Stimulated activated CD8-positive, alpha-beta memory T cell treated with anti-CD3 and anti-CD28 coated beads, Interleukin-2, amount 100 ng/mL, for 1 hour (primary cell): ENCODE measurements at places on chromosomes 3 and 15.

DNA sequence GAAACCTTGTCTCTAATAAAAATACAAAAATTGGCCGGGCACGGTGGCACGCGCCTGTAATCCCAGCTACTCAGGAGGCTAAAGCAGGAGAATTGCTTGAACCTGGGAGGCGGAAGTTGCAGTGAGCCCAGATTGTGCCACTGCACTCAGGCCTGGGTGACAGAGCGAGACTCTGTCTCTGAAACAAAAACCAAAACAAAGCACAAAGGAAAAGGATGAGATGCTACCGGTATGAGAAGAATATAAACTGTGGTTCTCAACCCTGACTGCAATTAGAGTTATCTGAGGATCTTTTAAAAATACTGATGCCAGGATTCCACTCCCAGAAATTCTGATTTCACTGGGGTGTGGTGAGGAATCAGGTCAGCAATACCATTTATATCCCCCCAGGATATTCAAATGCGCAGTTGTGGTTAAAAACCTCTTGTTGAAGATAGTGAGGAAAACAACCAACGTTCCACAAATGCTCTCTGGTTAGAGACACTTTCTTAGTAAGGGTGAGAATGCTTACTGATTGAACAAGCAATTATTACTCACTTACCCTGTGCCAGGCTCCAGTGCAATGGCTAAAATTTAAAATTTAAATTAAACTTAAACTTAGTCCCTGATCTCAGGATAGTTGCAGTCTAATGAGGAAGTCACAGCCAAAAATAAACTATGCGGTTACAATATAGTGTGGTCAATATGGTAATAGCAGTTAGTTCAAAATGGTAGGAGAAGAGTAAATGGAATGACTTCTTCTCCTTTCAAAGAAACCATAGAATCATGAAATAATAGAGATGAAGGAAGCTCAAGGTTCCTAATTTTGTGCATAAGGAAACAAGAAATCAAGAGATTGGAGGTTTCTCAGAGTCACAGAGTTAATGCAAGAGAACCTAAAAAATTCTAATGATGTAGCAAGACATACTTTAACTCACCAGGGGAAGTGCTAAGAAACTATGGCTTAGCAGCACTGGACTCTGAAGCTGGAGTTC is 109.5 kb downstream of the SSR3 start:
- no peak for DNase-seq

GRCh38 chr3:139318431-139318816 is 25.4 kb upstream of the MRPS22 start:
- no peak for DNase-seq

DNA sequence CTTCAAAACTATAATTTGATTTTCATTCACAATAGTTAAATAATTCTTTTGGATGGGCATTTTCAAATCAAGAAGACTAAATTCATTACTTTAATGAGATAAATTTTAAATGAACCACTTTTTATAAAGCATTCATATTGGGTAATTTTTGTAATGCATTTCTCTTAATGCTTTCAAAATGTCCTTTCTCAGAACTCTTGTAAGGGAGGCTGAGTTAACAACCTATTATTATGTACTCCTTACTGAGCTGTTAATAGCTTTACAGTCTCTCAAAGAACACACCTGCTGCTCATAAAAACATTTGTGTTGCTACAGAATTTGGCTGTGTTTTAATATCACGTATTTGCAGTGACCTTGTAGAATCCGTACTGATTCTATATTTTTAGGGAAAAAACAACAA is 334.0 kb upstream of the ARL6 start:
- DNase-seq = no peak

- no peak for DNase-seq
Observed at GRCh38 chr3:170321321-170322034, 36.0 kb upstream of the SKIL start.

GRCh38 chr15:44147636-44148035 is 47.4 kb downstream of the FRMD5 start:
- no peak for DNase-seq

DNA sequence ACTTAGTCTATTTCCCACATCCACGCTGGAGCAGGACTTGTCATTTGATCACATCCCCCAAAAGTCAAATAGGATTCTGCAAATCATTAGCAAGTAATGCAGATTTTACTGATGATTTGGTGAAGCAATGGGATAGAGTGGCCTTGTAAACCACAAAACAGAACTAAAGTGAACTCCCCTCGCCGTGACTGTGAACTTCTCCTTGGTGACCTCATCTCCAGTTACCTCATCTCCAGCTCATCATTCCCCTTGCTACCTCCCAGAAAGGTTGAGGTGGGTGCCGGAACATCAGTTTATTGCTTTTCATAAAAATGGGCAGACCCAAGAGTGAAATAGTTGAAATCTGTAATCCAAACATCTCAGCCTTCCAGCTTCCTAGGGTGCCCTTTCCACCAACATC is 36.7 kb upstream of the ADPGK start:
- DNase-seq = no peak

GRCh38 chr15:99084965-99085364 is 19.9 kb upstream of the SYNM start:
- DNase-seq = no peak

GRCh38 chr15:76075046-76075445 is 15.3 kb downstream of the TMEM266 start:
- DNase-seq = no peak
